ENCODE measurements at places on chromosomes 7 and 10. TPM values are rescaled to one million over a fixed set of nuclear protein-coding genes. Genes with fewer than 3 reads are reported as not detected.
A peak's percentile ranks its signal among the peaks of the same experiment; 100 is the strongest.

Gene SLC26A5
- total RNA-seq = 1.4 TPM

Gene COL28A1
- not detected for total RNA-seq

DNA sequence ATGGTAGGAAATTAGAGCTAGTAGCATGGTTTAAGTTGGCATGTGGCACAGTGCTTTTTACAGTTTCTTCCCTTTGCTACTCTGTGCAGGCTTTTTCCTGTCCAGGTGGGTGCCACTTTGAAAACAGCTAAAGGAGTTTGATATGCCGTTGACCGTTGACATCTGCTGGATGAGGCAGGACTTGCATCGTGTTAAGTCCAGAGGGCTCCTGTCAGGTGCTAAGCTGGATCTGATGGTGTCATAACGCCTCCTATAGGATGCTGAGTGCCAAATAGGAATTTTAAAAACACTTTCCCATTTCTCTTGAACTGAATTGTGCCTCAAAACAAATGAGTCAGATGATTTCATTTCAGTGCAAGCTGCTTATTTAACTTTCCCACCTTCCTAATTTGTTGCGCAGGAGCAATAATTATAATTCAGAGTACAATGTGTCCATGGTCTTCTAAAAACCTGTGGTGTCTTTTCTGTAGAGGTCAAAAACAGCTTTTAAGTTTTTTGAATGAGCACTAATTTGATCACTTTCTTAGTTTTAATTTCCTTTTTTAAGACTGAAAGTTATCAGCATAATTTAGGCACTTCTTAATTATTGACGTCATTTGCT is 178.3 kb downstream of the CDCA7L start:
- peak; percentile 58 for DNase-seq

- DNase-seq = no peak
These were observed 227.6 kb upstream of the IMMP2L start for GRCh38 chr7:111789870-111790269.

DNA sequence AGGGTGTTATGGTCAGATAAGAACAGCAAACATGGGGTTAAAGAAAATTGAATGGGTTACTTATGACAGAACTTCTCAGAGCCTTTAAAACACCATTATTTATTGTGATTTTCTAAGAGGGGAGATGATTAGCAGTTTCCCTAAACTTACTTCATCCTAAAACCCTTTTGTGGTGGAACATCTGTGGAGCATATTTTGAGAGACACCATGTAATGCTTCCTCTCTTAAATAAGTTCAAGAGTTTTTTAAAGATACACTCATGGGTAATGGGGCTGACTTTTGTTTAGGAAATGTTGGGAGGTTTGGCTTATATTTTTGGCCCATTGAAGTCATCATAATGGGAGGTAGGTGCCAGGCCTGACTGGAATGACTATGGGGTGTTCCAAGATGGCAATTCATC is 8.4 kb upstream of the PDCD4 start:
- DNase-seq = no peak

Gene ZNF722
- not detected for total RNA-seq

GRCh38 chr7:55903985-55904759 is 16.9 kb downstream of the ZNF713 start:
- no peak for DNase-seq

Gene TRPV5
- not detected for total RNA-seq

GRCh38 chr10:70169649-70170364 is 507 bp downstream of the SAR1A start:
- peak; percentile 7 for DNase-seq

DNA sequence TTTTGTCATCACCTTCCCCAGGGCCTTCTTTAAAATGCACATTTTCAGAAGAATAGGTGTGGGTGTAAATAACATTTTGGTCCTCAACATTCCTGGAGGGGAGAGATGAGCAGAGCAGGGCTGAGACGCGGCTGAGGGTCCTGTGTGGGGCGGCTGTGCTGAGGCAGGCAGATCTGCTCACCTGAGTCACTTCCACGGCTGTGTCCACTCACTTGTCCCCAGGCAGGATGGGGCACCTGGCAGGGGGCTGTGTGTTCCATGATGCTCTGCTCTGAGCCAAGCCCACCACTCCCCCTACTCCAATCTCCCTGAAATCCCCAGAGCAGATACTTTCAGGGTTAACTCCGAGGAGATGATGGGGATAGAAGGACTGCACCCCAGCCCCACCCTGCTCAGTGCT is 93.8 kb downstream of the GLRX3 start:
- no peak for DNase-seq

Gene ACTL6B
- total RNA-seq = not detected

GRCh38 chr7:150862356-150862755 is 10.0 kb downstream of the AOC1 start:
- DNase-seq = no peak

Gene MAGI2
- total RNA-seq = 0.44 TPM

- no peak for DNase-seq
These were observed 139.3 kb downstream of the SLC25A13 start for GRCh38 chr7:96182424-96183158.

Gene GIMAP4
- total RNA-seq = 197 TPM

Gene GIMAP1
- total RNA-seq = 16.7 TPM

DNA sequence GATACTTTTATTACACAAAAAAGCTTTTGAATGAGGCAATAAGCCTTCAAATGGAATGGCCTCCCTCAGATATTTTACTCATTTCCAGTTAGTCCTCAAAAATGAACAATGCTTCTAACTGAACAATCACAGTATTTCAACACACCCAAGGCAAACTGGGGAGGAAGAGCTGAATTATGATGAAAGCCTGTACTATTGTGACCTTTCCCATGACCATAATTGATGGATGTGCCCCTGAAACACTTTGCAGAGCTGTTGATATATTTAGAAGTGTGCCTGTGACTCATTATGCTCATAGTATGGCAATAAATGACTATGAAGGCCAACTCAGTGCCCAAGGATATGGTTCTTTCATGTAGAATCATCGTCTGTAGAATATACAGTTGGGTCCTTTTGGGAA is 248.1 kb downstream of the AHR start:
- DNase-seq = peak; percentile 61

DNA sequence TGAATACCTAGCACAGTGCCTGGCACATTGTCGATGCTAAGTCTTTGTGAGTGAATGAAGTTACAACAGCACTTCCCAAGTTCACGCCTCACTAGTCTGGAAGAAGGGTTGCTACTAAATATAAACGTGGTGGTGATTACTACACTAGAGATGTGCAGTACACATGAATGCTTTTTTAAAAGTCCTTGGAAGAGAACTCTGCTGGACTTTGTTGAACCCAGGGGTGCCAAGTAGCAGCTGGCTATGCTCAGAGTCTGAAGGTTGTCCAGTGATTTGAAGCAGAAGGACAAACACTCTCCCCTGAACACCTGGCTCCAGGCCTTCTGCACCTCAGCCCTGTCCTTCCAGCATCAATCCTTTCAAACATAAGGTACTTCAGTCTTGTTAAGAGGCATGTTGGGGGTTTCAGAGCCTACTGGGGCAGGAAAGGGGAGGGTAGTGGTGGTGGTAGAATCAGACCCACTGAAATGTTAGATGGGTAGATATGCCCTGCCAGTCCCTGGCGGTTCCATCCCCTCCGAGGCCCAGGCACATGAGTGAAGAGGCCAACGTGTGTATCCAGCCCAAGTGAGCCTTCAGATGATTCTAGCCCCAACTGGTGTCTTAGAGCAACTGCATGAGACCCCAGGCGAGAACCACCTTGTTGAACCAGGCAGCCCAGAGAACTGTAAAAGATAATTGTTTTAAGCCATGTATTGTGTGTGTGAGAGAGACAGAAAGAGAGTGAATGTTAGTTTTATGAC is 94.4 kb downstream of the TAX1BP1 start:
- no peak for DNase-seq

- DNase-seq = no peak
These were observed 19.1 kb downstream of the CEP41 start for GRCh38 chr7:130421684-130422083.

Gene PNLIPRP1
- total RNA-seq = not detected

DNA sequence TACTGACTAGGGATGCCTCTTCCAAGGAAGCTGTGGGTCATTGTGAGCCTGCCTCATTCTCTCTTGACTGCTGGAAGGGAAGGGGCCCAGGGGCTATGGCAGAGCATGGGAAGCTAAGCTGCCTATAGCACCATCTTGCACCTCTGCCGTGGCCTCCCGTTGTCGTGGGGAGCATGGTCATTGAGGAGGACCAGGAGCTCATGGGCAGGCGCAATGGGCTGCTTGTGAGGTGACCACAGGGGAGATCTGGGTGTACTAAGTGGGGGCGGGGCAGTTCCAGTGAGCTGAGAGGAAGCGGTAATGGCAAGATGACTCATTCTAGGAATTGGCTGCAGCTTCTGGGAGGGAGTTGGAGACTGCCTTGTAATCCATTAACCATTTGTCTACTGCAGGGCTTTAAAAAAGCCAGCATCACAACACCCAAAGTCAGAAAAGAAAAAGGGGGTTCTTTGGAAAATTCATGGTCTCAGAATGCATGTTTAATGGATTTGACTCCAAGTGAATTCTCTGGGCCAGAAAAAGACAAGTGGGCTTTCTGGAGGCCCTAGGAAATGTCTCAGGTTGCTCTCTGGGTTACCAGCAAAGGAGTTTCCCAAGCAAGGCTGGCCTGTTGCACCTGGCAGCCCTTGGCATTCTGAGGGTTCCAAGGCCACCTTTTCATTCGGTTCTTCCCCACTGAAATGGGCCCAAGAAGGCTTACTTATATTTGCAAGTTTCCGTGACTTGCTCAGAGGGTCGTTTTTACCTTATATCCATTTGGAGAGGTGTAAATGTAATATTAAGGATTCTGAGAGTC is 3.6 kb downstream of the DUSP5 start:
- DNase-seq = peak; percentile 87

DNA sequence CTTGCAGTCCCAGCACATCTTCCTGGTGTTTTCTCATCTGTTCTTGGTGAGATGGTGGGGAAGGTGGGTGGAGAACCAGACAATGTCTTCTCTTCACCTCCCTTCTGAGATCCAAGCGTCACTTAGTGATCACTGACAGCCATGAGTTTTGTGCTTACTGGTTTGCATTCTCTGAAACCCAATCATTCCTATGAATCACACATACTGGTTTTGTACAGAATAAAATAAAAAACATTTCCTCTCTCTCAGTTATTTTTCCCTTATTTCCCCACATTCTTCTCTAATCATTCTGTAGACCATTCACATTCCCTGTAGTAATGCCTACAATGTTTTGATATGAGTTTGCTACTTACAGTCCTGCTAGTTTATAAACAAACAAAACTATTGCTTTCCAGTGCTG is 143.8 kb upstream of the SLC13A1 start:
- no peak for DNase-seq

Gene GNAT3
- not detected for total RNA-seq

- no peak for DNase-seq
These were observed 333.2 kb downstream of the PLXNA4 start for GRCh38 chr7:132243051-132243450.

- DNase-seq = no peak
These were observed 5.3 kb upstream of the ARHGAP19 start for GRCh38 chr10:97297556-97298222.

DNA sequence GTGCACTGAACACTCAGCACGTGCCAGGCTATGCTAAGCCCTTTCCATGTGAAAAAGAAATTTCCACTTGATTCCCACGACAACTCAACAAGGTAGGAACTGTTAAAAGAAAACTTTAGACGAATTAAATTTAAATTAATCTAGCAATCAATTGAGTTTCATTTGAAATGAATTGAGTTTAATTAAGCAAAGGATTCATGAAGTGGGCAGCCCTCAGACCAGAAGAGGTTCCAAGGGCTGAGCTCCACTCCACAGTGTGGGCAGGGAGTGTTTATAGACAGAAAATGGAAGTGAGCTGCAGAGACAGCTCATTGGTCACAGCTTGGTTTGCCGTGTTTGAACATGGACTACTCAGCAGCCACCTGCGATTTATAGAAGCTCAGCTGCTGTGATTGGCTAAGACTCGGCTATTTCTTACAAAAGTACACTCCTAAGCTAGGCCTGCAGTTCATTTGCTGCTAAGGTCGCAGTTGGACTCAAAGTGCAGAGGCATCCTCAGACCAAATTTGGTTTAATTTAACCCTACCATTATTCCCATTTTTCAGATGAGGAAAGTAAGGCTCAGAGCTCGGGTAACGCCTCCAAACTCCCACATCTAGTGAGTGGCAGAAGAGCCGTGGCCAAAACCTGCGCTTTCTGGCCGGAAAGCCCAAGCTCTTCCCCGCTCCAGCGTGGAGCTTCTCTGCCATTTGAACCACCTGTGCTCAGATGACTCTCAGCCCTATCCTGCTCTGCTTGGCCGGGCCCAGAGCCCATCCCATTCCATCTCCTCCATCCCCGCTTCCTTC is 24.9 kb downstream of the CALML3 start:
- DNase-seq = no peak

Gene ITPRID1
- not detected for total RNA-seq

GRCh38 chr10:110137142-110137545 is 70.3 kb upstream of the MXI1 start:
- DNase-seq = peak; percentile 79

Gene SVOPL
- total RNA-seq = not detected

- DNase-seq = no peak
These were observed 43.1 kb downstream of the AMZ1 start for GRCh38 chr7:2730846-2731770.

DNA sequence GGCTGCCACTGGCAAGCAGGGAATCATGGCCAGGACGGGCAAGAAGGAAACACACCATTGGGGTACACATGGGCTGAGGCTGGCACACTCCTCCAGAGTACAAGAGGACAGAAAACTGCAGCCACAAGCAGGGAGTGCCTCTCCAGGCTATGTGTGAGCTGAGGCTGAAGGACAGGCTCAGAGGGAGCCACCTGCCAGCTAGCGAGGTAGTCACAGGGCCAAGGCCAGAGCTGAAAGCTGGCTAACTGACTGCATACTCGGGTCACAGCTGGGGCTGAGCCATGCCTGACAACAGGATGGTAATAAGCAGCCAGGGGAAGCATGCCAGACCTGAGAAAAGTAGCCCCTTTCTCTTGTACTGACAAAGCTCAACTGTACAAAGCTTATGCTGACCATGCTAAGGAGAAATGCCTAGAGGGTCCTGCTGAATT is 52.0 kb downstream of the KIF5B start:
- DNase-seq = no peak

GRCh38 chr10:34743814-34744213 is 71.3 kb downstream of the PARD3 start:
- no peak for DNase-seq

- DNase-seq = no peak
These were observed 46.3 kb upstream of the ZNF800 start for GRCh38 chr7:127438836-127439235.

Gene PDK4
- total RNA-seq = 23.1 TPM

Gene RARRES2
- 2.8 TPM for total RNA-seq

Gene NEUROG3
- total RNA-seq = not detected

Gene TFR2
- under 0.01 TPM for total RNA-seq

DNA sequence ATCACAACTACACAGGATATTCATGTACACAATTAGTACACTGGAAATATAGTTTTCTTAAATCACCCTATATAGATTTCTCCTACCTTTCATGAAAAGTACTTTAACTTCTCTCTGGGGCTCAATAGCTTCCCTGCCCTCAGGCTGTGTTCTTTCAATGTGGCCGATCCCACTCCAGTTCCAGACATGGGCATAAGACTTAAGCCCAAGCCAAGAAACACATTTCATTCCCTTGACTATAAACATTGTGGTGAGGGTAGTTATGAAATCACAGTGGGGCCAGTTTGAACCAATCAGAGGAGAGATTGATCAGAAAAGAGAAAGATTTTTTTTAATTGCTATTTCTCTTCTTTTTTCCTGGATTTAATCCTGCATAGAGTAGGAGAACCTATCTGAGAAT is 904.6 kb upstream of the SORCS1 start:
- no peak for DNase-seq

Gene GTF2IRD1
- total RNA-seq = 4.6 TPM

Gene ZNF853
- total RNA-seq = 4.8 TPM

All from lung microvascular endothelial cell (primary cell).